Fibroblast of skin of back (primary cell): ENCODE measurements at places on chromosomes 2 and 18.

GRCh38 chr2:145323512-145323911, 803.6 kb upstream of the ZEB2 start:
- peak; percentile 6 for DNase-seq

DNA sequence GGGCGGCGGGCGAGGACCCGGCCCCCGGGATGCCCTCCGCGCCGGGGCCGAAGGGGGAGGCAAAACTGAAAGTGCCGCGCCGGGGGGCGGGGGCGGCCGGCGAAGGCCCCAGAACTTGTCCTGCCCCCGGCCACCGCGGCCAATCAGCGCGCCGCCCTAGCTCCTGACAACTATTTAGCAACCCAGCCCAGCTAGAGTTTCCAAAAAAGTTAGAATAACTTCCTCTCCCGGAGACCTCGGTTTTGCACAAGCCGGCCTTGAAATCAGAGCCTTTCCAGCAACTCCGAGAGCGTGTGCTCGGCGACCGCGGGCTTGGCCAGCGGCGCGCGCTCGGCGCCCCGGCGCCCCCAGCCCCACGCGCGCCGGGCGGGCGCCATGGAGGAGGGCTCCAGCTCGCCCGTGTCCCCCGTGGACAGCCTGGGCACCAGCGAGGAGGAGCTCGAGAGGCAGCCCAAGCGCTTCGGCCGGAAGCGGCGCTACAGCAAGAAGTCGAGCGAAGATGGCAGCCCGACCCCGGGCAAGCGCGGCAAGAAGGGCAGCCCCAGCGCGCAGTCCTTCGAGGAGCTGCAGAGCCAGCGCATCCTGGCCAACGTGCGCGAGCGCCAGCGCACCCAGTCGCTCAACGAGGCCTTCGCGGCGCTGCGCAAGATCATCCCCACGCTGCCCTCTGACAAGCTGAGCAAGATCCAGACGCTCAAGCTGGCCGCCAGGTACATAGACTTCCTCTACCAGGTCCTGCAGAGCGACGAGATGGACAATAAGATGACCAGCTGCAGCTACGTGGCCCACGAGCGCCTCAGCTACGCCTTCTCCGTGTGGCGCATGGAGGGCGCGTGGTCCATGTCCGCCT, at the start of gene TWIST2:
Gene TWIST2, plus strand, starts transcription at position 245 of the 850 bp plus-strand sequence. Its CDS starts 131 bp downstream, at position 376.
- peak; percentile 95 for DNase-seq

DNA sequence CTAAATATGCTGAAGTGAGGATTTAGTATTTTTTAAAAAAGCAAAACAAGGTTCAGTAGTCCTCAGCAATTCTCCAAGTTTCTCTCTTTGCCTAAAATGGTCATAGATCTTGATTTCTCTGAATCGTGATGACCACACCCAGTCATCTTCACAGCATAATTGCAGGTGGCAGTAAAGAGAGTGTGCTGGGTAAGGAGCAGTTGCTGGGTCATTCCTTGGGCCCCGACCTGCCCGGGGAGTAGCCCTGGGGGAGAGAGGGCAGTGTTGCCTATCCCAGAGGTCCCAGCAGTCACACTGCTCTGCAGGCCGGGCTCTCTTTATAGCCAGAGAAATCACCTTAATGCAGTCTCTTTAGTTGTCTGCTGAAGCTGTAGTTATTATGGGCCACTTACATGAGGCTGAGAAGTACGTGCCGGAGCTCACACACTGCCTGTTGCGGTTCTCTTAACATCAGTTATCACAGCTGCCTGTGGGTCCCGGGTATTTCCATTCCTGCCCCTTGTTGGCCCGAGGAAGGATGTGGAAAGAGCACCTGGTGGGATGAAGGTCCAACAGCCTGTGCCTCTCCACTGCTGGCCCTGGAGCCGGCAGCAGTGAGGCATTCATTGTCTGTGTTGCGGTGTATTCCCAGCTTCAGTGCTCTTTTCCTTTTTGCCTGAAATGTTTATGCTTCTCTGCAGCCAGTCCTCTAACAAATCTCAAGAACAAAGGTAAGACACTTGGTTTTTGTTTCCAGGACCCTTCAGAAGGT, 230.1 kb downstream of the ALPK2 start:
- DNase-seq = no peak

DNA sequence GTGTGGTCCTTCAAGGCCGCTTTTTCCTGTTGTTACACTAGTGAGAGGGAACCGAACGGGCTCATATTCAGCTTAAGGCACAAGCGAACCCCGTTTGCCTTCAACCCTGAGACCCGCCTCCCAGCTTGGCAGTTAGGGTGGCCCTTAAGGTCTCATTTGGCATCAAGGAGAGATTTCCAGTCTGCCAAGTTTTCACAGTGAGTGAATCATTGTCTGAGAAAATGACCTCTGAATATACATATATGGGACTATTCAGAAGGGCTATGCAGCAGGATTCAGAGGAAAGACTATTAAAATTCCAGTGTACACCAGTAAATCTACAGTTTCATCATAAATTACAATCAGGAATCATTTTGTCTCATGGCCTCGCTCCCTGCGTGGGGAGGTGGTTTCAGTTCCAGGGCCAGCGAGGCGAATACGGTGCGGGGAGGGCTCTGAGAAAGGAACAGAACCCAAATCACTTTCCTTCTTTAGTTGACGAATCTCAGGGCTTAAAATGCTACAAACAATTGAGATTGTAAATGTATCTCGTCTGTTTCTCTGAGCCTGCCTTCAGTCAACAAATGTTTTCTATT, 231.4 kb downstream of the FAM210A start:
- DNase-seq = no peak

GRCh38 chr2:228245601-228246000, 64.1 kb upstream of the SPHKAP start:
- DNase-seq = no peak
